Islet precursor cell (in vitro differentiated cells): ENCODE measurements at places on chromosomes 2 and 18.

DNA sequence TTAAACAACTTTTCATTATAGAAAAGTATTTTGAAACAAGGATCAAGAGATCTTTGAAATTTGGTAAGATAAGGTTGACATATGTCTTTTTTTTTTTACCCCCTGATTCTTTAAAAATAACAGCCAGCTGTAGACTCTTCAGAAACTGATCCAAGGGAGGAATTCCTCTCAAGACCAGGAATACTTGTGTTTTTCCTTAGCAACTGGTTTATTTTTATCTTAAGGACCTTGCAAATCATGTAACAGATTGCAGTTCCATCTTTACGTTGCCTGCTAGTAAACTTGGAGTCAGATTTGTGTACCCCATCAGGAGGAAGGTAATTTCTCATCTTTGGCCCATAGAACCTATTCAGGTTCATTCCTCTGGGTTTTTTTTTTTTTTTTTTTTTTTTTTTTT, 71.6 kb downstream of the BOLA3 start:
- DNase-seq: no peak

DNA sequence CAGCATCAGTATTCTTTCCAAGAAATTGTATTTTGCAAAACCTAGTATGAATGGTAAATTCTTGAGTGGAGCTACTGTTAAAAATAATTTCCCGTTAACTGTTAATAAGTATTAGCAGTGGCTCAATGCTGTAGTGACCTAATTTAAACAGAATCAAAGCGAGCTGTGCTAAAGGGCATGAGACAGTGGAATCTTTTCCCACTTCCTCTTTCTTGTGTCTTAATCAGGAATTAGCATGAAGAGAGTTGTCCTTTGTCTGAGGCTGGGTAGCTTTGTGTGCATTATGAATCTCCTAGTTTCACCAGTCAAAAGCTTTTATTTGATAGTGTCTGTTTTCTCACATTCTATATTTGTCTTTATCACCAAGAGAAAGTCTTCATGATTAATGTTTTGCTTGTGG, 298.8 kb upstream of the GCFC2 start:
- no peak for DNase-seq

- peak; percentile 82 for DNase-seq
These were observed 1.1 kb downstream of the IGFBP5 start for GRCh38 chr2:216694082-216694825.

GRCh38 chr2:152740743-152741328, 22.4 kb downstream of the ARL6IP6 start:
- no peak for DNase-seq

- no peak for DNase-seq
These were observed 275.0 kb upstream of the KYNU start for GRCh38 chr2:142602418-142602989.

DNA sequence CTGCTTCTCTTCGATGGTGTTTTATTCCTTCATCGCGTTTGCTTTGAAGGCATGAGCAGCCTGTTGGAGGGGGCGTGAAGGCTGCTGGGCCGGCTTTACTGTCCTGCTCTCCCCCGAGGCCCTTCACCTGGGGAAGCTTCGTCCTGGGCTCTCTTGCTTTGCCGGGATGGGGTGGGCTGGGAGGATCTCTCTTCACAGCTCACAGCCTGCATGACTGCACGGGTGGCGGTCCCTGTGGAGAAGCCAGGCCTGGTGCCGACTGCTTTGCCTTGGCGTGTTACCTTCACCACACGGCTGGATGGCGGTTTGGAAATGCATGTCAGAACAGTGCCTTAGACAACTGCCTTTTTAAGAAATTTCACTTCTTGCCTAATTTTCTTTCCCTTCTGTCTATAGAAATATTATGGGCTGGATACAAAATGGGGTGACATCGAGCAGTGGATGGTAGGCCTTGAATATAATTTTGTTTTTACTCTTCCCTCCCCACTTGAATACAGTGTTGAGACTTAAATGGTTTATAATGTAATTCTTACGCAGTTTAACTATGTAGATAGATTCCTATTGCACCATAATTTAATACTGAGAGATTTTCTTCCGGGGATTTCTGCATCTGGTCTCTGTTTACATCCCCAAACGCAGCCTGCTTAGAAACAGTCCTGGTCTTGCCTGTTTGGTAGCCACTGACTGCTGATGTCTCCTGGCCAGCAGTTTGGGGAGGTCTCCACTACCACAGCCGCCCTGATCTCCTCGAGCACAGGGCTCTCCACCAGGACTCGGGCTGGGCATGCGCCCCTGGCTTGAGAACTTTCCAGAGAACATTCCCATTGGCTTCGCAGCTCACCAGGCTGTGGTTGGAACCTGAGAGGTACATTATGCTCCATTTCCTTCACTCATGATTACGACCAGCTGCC, 81.0 kb upstream of the RBM44 start:
- no peak for DNase-seq

DNA sequence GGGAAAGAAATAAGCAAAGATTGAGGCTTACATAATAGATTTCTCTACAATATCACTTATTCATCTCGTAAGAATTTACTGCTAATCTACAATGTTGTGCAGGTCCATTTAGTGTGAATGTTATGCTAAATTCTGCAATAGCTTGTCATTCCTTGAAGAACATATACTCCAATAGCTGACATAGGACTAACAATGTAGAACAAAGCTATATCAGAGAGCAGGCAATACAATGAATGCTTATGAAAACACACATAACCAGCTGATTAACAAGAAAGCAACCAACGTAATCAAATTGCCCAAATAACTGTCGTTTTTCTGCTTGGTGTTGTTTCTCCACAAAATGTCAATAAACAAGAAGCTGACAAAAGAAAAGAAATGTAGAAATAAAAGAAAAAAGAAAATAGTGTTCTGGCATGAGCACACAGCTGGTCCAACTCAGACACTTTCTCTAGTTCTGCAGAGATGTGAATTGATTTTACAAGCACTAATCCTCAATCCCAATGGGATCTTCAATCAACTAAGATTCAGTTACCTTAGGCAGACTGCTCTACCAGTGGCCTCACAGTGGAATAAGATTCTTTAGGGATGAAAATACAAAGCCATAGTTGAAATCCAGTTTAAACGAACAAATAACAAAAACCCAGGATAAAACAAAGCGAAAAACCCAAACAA, 1024.7 kb upstream of the PIK3C3 start:
- DNase-seq: no peak

- DNase-seq: peak; percentile 73
These were observed 58.5 kb upstream of the MSH6 start for GRCh38 chr2:47724221-47724981.

- peak; percentile 84 for DNase-seq
These were observed 163.2 kb downstream of the INSIG2 start for GRCh38 chr2:118251427-118251826.

GRCh38 chr2:197266477-197266876, 44.1 kb downstream of the ANKRD44 start:
- DNase-seq: no peak

GRCh38 chr2:114185501-114185900, 256.9 kb upstream of the DPP10 start:
- DNase-seq: no peak

- no peak for DNase-seq
These were observed 116.6 kb downstream of the GLI2 start for GRCh38 chr2:120852200-120852815.

GRCh38 chr2:100272841-100273329, 49.4 kb downstream of the LONRF2 start:
- DNase-seq: peak; percentile 34

- DNase-seq: no peak
These were observed 6.4 kb downstream of the SLC8A1 start for GRCh38 chr2:40445467-40445866.

DNA sequence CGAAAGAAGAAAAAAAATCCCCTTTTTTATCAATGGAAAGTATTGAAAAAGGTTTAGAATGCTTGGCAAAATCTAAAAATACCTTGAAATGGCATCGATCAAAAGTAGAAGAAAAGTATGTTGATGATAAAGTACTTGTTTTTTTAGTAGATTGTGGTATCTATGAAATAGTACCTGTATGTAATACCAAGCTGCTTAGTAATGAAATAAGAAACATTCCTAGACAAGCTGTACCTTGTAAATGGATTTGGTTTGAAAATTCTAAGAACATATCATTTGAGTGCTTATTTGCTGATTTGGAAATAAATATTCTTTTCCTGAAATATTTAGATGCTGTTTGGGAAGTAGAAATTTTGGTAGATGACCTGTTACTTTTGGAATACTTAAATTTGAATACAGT, 18.4 kb downstream of the TDRD15 start:
- DNase-seq: no peak

GRCh38 chr2:241595600-241596140, 37.1 kb downstream of the BOK start:
- DNase-seq: peak; percentile 76

GRCh38 chr2:1556776-1557466, 143.7 kb downstream of the TPO start:
- DNase-seq: peak; percentile 86

- no peak for DNase-seq
These were observed 96.3 kb downstream of the SH3RF3 start for GRCh38 chr2:109225170-109225782.

GRCh38 chr18:3340682-3341097, 78.8 kb downstream of the MYL12B start:
- DNase-seq: peak; percentile 69

GRCh38 chr18:26356045-26356785, 130.0 kb downstream of the TAF4B start:
- DNase-seq: no peak

DNA sequence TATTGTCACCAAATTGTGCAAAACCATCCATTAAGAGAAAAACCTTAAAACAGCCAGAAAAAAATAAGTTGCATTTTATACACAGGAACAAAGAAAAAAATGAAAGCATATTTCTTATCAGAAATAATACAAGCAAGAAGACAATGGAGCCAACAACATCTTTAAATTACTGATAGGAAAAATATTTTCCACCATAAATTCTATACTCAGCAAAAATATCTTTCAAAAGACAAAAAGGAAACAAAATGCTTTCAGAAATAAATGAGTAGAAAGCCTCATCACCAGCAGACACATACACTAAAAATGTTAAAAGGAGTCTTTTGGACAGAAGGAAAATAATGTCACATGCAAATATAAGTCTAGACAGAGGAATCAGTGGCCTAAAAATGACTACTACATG, 106.4 kb upstream of the TRIB2 start:
- DNase-seq: no peak

DNA sequence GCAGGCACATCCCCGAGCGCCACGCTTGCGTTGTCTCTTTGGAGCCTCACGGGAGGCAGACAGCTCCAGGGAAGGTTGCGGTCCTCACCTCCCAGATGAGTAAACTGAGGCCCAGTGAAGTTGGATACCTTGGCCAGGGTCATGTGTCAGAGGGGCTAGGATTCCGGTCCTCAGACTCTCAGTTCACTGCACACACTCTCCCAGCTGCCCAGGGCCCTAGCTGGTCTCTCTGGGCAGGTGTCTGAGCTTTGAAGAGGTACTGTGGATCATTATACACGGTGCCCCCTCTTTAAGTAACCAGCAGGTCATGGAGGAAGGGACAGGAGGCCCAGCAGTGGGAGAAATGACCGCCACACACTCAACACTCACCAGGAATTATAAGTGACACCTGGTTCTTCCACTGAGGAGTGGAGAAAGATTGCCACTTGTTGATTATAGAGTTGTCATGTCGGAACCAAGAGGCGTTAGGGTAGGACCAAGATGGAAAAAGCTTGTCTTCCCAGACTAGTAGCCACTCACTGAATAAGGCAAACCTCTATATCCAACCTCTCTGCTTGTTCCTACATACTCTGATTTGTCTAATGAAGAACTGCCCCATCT, 588 bp downstream of the TMEM214 start:
- DNase-seq: no peak

- no peak for DNase-seq
These were observed 99.2 kb downstream of the PTPRM start for GRCh38 chr18:7666195-7666776.
